ENCODE measurements at places on chromosomes 5 and 9. TPM values are rescaled to one million over a fixed set of nuclear protein-coding genes. Genes with fewer than 3 reads are reported as not detected.

Gene PCDHGB5
- total RNA-seq: 6.9 TPM

Gene RELL2
- 3.5 TPM for total RNA-seq

Gene INSL6
- total RNA-seq: not detected

Gene BNC2
- 138 TPM for total RNA-seq

Gene MYMK
- not detected for total RNA-seq

Gene OR1Q1
- total RNA-seq: not detected

Gene ADCY2
- total RNA-seq: 6.2 TPM

Gene MARCOL
- total RNA-seq: not detected

Gene PLAC8L1
- not detected for total RNA-seq

Gene SLC4A9
- total RNA-seq: not detected

Gene TCOF1
- 46.0 TPM for total RNA-seq

Gene GRM6
- total RNA-seq: not detected

Gene SELENOP
- total RNA-seq: 119 TPM

Gene GDNF
- total RNA-seq: 2.0 TPM

Gene ARID3C
- not detected for total RNA-seq

Gene CCNI2
- not detected for total RNA-seq

Gene SPINK1
- total RNA-seq: not detected

Gene RRAGA
- 94.3 TPM for total RNA-seq

Gene CTNND2
- 2.1 TPM for total RNA-seq

Gene SYNPO
- total RNA-seq: 54.0 TPM

Gene TEK
- 17.4 TPM for total RNA-seq

Gene PTGDS
- total RNA-seq: 77.5 TPM

Gene PCDHGA2
- total RNA-seq: 3.8 TPM

Gene NIPSNAP3A
- 33.3 TPM for total RNA-seq

Gene IL13
- total RNA-seq: not detected

Gene PDZD2
- total RNA-seq: 15.0 TPM

Gene FBP2
- total RNA-seq: not detected

Gene CARD6
- 5.4 TPM for total RNA-seq

Gene CNTNAP3
- total RNA-seq: 80.2 TPM

Gene GMCL2
- total RNA-seq: not detected

Gene PDE6A
- total RNA-seq: not detected

Gene CCDC192
- total RNA-seq: 1.7 TPM

Gene PPP2R2B
- 1.2 TPM for total RNA-seq

Gene WNT8A
- total RNA-seq: not detected

Gene STC2
- 130 TPM for total RNA-seq

Gene DMRT3
- total RNA-seq: not detected

Gene CEL
- 0.19 TPM for total RNA-seq

Gene IL17B
- total RNA-seq: 20.3 TPM

Gene DENND1A
- 25.9 TPM for total RNA-seq

Gene C1QTNF2
- total RNA-seq: 2.4 TPM

Gene ALDH1A1
- 66.4 TPM for total RNA-seq

Gene SPOCK1
- 39.0 TPM for total RNA-seq

Gene MEF2C
- total RNA-seq: 34.3 TPM

Gene TLX3
- not detected for total RNA-seq

Gene CKMT2
- total RNA-seq: 14.9 TPM

Gene TAF11L9
- not detected for total RNA-seq

Gene SHISAL2B
- total RNA-seq: not detected

Gene IL5
- total RNA-seq: not detected

Gene ADGRD2
- total RNA-seq: not detected

Gene SOX30
- not detected for total RNA-seq

Gene PCDHGA3
- total RNA-seq: 1.7 TPM

Gene TMEM215
- total RNA-seq: 0.06 TPM

Gene LCN1
- total RNA-seq: not detected

Gene MELK
- 0.66 TPM for total RNA-seq

Gene FOXD4L6
- total RNA-seq: not detected

Gene HNRNPK
- 398 TPM for total RNA-seq

Gene ANKRD20A1
- total RNA-seq: not detected

Gene IFNK
- total RNA-seq: not detected

Gene VPS13A
- total RNA-seq: 33.6 TPM

Measured in esophagus muscularis mucosa (tissue), 4 donors.